Stimulated activated CD8-positive, alpha-beta memory T cell treated with anti-CD3 and anti-CD28 coated beads, Interleukin-4, amount 100 ng/mL, for 4 hours (primary cell): ENCODE measurements at places on chromosomes 11 and 22.

DNA sequence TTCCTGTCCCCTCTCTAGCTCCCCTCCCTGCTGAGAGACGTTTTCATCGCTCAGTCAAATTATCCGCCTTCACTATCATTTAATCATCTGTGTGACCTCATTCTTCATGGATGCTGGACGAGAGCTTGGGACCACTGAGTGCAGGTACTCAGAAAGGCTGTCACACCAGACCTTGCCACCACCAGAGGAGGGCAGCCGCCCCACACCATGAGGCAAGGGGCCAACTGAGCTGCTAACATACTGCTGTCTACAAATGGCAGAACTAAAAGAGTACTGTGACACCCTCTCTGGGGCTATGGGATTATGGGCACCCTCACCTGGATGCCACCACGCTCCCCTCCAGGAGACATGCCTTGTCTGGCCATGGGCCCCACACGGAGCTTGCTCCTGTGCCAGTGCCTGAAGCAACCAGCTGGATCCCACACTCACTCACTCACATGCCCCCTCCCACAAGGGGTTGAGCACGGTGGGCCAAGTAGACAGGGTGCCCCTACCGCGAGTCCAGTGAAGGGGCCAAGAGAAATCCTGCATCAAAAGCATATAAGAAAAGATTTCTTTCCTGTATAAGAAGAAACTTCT, 670.0 kb upstream of the CCDC90B start:
- no peak for DNase-seq

DNA sequence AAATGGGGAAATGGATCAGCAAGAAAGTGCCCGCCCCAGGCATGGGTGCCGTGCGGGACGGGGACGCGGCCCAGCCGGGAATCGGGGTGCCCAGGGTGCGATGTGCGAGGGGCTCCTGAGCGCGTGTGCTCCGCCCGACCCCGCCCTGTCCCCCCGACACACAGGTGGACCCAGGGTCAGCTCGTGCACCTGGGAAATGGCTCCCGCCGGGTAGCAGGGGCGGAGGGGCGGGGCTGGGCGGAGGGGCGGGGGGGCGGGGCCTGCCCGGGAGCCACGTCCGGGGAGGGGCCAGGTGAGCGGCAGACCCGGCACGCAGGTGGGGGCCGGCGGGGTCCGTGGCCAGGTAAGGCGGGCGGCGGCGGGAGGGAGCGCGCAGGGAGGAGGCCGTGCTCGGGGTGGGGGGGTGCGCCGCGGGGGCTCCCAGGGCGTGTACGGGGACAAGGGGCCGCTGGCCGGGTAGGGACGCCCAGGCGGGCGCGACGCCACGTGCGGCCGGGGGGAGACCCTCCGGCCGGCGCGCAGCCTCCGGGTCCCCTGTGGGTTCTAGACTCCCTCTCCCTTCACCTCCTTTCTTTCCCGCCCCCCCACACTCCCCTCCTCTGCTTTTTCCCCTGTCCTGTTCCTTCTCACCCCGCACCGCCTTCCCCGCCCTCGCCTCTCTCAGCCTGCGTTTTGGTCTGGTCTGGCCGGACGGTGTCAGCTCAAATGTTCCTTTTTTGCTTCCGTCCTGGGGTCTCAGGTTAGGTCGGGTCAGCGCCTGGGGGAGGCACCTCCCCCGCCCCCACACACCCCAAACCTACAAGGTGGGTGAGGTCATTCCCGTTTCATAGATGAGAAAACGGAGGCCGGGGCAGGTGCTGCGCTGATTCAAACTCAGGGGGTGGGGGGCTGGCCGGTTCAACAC, at the start of gene ARHGAP8:
Gene ARHGAP8 (plus strand): TSS at position 291 of the 904 bp plus-strand sequence. CDS start 33,953 bp downstream, outside the sequence.
- no peak for DNase-seq

GRCh38 chr22:40898850-40899357, 37.0 kb upstream of the DNAJB7 start:
- DNase-seq: no peak

DNA sequence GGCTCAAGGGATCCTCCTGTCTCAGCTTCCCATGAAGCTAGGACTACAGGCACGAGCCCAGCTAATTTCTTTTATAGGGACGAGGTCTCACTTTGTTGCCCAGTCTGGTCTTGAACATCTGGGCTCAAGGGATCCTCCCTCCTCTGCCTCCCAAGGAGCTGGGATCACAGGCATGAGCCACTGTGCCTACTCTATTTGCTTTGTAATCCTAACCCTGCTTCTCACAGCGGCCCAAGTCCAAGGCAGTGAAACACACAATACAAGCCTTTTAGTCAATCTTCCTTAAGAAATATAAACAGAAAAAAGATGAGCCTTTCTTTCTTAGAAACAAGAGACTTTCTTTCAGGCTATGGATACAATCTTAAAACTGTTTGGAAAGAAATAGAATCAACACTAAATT, 115.2 kb upstream of the SORL1-AS1 start:
- no peak for DNase-seq

- DNase-seq: no peak
Observed at GRCh38 chr22:48528221-48528915, 1299.3 kb downstream of the BRD1 start.

DNA sequence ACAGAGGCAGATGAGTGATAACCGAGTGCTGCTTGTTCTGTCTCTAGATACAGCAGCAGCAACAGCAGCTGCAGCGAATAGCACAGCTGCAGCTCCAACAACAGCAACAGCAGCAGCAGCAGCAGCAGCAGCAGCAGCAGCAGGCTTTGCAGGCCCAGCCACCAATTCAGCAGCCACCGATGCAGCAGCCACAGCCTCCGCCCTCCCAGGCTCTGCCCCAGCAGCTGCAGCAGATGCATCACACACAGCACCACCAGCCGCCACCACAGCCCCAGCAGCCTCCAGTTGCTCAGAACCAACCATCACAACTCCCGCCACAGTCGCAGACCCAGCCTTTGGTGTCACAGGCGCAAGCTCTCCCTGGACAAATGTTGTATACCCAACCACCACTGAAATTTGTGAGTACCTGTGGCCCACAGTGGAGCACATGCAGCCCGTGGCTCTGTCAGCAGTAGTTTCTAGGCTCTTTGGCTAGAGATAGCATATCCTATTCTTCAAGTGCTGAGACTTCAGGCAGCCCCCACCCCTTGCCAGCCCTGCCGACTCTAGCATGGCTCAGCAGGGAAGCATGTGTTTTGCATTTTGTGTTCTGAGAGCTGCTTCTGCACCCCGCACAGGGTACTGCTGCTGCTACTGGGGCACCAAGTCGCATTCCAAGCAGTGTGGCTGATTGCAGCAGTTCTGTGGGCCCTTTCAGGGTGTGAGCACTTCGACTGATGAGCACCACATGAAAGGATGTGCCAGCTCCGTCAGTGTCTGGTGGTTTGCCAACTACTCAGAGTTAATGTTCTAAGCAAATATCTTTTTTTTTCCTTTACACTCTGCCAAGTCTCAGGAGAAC, 59.2 kb downstream of the MED15 start:
- no peak for DNase-seq

DNA sequence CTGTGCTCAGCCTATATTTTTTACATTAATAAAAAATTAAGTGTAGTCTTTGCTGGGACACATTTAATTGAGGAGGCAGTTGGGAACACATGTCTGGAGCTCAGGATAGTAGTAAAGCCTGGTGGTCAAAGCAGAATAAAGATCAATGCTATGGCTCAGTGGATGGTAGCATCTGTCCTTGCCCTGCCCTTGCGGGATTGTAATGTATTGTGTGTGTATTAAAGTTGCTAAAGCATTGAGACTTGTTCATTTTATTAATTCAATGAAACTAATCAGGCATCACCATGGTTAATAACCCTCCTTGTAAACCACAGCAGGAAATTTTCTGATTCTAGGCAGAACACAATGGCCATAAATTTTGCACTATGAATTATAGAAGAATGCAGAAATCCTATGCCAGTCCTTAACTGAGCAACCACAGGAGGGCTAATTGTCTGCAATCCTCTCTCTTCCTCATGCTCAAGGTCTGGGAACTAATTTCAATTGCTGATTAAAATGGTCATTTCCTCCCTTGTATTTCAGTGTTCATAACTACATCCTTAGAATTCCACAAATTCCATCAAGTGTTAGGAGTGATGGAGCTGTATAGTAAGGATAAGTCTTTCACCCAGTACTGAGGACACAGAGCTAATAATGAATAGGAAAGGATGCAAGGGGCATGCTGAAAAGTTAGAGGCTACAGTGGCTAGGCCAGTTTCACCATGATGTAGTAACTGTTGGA, 403.2 kb upstream of the DDI1 start:
- DNase-seq: no peak

GRCh38 chr22:25492162-25492561, 72.3 kb upstream of the GRK3 start:
- no peak for DNase-seq

- no peak for DNase-seq
Observed at GRCh38 chr11:86625981-86626380, 46.4 kb downstream of the ME3 start.

DNA sequence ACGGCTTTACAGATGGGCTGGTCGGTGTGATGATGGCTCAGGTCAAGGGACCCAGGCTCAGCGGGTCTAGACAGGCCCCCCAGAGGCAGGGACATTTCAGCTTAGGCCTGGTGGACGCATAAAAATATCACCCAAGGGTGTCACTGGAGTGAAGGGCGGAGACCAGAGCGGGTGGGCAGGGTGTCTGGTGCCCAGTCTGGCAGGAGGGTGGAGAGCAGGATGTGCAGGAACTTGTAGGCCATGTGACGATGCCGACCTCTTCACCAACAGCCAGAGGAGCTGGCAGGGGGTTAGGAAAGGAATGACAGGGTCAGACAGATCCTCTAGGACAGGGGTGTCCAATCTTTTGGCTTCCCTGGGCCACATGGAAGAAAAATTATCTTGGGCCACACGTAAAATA, 4.5 kb downstream of the MAPK8IP1 start:
- no peak for DNase-seq

DNA sequence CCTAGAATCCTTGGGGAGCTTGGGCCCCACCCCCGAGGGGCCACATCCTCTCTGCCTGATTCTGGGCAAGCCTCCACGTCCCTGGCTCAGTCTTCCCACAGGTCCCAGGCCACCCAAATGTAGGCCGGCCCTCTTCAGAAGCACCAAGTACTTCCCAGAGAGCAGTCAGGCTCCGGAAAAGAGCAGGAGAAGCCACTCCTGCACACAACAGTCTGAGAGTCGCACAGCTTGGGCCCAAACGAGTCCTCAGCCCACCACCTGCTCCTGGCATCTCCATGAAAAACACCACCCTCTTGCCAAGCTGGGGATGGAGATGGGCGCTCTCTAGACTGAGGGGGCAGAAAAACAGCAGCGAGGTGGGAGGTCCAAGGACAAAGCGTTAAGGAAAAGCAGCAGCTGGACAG, 15.4 kb downstream of the EHD1 start:
- DNase-seq: no peak

DNA sequence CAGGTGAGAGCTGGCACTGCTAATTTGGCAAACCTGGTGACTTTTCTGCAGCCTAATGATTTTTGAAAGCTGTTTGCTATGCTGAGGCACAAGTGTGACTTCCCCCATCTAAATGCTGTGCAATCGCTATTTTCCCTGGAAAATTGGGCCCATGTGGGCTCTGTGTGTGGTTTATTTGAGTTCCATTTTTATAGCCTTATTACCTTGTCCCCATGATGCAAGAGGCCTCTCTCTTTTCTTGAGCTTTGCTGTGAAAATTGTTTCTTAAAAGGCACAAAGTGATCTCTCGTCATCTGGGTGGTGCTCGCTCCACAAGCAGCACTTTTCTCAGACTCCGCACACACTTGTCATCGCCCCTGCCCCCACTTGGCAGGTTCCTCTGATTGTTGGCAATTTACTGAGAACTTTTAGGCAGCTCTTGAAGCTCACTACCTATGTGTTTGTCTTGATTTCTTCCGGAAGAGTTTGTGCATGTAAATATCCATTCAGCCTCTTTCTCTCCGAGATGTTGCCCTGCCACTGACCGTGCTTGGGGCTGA, 24.9 kb downstream of the BMAL1 start:
- DNase-seq: no peak

DNA sequence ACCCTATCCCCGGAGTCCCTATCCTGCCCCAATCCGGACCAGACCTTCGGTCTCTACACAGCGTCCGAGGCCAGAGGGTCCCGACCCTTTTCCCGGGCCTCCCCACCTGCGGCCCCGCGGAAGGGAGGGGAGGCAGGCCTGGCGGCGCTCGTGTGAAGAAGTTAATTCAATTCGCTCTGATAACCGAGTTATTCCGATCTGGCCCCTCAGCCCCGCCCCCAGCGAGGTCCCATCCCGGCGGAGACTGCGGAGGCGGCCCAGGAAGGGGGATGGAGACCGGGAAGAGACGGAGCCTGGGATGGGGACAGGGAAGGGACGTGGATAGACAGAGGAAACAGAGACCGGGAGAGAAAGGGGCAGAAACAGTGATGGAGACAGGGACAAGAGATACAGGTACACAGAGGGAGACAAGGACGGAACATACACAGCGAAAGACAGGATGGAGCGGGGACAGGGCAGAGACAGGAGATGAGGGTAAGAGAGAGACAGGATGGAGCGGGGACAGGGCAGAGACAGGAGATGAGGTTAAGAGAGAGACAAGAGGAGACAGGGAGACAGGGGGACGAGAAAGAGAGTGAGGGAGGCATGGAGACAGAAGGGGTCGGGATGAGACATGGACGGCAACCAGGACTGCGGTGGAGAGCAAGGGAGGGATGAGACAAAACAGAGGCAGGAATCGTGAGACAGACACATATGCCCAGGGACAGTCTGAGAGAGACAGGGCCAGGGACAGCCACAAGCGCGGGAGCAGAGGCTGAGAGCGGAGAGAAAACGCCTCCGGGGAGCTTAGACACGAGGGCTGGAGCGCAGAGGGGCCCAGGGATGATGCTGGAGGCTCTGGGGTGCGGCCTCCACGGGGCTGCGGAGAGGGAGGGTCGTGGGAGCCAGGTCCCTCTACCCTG, 636 bp upstream of the PHOX2A start:
- DNase-seq: no peak

DNA sequence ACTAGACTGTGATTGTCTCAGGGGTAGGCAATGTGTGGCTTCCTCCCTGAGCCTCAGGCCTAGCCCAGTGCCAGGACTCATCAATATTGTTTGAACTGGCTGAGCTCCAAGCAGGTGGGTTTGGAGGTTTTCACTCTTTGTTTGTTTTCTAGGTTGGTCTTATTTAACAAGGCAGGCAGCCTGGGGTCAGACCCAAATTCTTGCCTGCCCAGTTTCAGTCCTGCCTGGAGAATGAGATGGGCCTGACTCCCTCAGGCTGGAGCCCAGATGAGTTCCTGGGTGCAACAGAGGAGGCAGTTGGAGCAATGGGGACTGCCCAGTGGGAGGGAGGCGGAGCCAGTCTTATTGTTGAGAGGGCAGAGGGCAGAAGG, 28.3 kb upstream of the TP53I11 start:
- DNase-seq: no peak

- no peak for DNase-seq
Observed at GRCh38 chr22:26707090-26707489, 49.7 kb downstream of the MIAT start.

- DNase-seq: no peak
Observed at GRCh38 chr11:65557280-65558001, 718 bp downstream of the LTBP3 start.

- DNase-seq: no peak
Observed at GRCh38 chr22:24133187-24133965, 47.9 kb upstream of the SUSD2 start.
